ENCODE measurements at places on chromosomes 12 and 14.

DNA sequence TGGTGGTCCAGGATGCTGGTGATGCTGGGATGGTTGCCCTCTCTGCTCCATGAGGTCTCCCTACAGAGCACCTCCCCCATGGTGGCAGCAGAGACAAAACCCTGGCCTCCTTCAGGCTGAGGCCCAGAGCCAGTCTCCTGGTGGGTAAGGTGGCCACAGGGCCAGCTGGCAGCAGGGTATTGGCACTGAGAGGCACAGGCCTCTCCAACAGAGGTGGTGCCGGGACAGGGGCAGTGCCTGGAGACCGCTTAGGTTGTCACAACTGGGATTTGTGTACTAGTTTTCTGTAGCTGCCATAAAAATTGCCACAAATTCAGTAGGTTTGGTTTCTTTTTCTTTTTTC is 6.1 kb upstream of the MTA1 start:
- DNase-seq, result no peak

DNA sequence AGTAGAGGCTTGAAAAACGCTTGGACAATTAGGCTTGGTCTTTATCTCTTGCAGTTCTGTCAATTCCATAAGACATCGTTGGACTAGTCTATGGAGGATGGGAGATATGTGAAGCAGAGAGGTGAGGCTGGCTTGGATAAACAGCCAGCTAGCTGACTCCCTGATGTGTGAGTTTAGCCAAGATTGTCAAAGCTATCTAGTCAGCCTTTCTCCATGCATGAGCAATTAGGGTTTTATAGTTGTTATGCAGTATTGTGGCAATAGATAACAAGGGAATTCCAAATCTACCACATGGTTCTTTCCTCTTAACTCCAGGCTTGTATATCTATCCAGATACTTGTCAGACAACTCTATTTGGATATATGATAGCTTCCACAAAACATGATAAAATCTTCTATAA is 153.6 kb upstream of the NRXN3 start:
- DNase-seq, result no peak

DNA sequence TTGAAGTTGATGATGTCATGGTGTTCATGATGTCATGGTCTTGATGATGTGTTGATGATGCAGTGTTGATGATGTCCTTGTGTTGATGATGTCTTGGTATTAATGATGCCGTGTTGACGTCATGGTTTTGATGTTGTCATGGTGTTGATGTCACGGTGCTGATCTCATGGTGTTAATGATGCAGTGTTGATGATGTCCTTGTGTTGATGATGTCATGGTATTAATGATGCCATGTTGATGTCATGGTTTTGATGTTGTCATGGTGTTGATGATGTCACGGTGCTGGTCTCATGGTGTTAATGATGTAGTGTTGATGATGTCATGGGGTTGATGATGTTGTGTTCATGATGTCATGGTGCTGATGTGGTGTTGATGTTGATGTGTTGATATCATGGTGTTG is 48.0 kb upstream of the RIMBP2 start:
- peak; percentile 30 for DNase-seq

- DNase-seq, result peak; percentile 44
Measured at GRCh38 chr14:96166461-96167223, 38.0 kb upstream of the BDKRB2 start.

- DNase-seq, result peak; percentile 48
Measured at GRCh38 chr12:4135919-4136605, 137.5 kb upstream of the CCND2 start.

- peak; percentile 15 for DNase-seq
Measured at GRCh38 chr12:118312578-118312977, 60.1 kb downstream of the TAOK3 start.

DNA sequence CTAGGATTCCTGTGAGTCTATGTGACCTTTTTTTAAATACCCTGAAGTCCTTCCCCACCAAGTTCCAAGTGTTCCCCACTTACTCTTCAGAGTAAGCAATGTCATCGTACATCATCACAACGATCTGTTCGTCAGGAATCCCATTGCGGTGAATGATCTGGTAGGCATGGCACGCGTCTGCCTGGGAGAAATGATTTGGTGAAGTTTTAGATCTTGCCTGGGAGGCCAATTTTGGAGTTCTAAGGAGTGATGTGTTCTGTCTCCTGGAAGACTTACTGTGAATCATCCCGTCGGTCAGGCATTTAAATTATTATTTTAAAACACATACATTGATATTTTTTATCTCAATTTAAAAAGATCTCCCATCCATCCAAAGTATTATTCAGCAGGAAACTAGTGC is 29.8 kb downstream of the LGMN start:
- DNase-seq, result peak; percentile 92

DNA sequence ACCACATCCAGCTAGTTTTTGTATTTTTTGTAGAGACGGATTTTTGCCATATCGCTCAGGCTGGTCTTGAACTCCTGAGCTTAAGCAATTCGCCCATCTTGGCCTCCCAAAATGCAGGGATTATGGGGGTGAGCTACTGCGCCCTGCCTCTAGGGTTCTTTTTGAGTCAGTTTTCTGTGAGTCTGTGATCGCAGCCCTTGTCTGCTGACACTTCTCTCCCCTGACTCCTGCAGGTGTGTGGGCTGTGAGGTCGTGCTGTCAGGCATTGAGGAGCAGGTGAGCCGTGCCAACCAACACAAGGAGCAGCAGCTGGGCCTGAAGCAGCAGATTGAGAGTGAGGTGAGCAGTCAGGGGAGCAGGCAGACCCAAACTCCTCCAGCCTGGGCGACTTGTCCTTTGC is 6.3 kb downstream of the COPS7A start:
- DNase-seq, result no peak

- no peak for DNase-seq
Measured at GRCh38 chr14:50233166-50233950, 2.0 kb upstream of the SOS2 start.

GRCh38 chr12:50720501-50720900 is 43.4 kb upstream of the ATF1 start:
- peak; percentile 26 for DNase-seq

DNA sequence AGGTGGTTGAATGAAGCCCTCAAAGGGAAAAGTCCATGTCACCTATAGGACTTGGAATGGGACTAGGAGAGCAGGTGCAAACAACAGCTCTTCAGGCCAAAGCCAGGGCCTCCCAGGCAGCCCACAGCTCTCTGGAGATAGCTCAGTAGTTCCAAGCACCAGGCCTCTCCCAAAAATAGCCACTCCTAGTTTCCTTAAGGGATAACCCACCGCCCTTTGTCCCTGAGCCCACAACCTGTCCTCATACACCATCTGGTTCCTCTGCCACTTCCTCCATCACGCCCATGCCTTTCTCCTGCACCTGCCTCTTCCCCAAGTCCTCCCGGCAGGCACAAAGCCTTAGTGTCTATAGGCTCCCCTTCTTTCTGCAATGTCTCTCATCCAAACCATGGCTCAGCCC is 2.1 kb downstream of the RAB15 start:
- no peak for DNase-seq

GRCh38 chr14:92688434-92689375 is 59.7 kb downstream of the LGMN start:
- DNase-seq, result no peak

- DNase-seq, result peak; percentile 64
Measured at GRCh38 chr12:90235642-90236041, 527.0 kb upstream of the ATP2B1 start.

- DNase-seq, result no peak
Measured at GRCh38 chr14:71597287-71597920, 334.8 kb upstream of the RGS6 start.

GRCh38 chr12:62724947-62725451 is 210.0 kb downstream of the PPM1H start:
- peak; percentile 98 for DNase-seq

DNA sequence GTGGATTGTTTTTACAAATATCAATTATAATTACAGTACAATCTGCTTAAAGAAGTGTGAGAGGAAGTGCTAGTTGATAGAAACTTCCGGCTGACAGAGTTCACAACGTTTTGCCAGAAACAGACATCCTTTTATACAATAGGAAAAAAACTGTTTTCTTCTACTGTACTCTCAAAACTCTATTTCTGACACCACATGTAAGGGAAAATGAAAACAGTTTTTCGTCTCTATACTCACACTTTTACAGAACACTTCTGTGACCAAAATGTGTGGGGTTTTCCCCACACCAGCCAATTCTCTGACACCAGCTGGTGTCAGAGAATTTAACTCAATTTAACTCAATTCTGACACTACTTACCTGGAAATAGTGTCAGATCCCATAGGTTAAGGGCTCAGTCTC is 24.2 kb upstream of the HIF1A start:
- no peak for DNase-seq

- DNase-seq, result no peak
Measured at GRCh38 chr12:120992989-120993388, 14.6 kb downstream of the HNF1A start.

- peak; percentile 83 for DNase-seq
Measured at GRCh38 chr12:100987552-100988521, 193.3 kb downstream of the ANO4 start.

DNA sequence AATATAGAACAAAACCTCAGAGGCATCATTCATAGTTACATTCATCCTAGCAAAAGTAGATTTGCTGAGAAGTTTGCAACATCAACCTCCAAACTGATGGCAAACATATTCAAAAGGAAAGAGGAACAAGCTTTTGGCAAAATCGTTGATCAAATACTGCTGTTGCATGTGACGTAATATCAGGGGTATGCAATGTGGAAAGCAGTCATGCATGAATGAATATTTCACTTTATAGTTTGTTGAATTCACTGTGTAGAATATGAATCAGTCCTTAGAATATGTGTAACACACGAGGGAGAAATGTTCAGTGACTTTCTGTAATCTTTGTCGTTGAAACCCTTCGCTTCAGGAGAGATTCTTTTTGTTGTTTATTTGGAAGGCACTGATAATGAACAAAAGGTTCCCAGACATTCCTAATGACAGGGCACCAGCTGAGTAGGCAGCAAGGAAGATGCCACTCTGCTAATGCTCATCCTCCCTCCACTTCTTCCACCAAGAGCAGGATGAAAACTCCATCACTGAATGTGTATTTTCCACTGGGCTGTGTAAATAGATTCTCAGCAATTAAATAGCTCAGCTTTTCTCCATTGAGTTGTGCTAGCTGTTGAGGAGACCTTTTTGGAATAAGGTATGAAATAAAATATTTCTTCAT is 126.1 kb downstream of the PELI2 start:
- peak; percentile 88 for DNase-seq

GRCh38 chr14:53601409-53601808 is 355.2 kb downstream of the BMP4 start:
- no peak for DNase-seq

GRCh38 chr14:33556382-33557121 is 394.3 kb downstream of the EGLN3 start:
- DNase-seq, result peak; percentile 33

- DNase-seq, result peak; percentile 19
Measured at GRCh38 chr12:18581232-18581962, 156.4 kb downstream of the PLCZ1 start.

DNA sequence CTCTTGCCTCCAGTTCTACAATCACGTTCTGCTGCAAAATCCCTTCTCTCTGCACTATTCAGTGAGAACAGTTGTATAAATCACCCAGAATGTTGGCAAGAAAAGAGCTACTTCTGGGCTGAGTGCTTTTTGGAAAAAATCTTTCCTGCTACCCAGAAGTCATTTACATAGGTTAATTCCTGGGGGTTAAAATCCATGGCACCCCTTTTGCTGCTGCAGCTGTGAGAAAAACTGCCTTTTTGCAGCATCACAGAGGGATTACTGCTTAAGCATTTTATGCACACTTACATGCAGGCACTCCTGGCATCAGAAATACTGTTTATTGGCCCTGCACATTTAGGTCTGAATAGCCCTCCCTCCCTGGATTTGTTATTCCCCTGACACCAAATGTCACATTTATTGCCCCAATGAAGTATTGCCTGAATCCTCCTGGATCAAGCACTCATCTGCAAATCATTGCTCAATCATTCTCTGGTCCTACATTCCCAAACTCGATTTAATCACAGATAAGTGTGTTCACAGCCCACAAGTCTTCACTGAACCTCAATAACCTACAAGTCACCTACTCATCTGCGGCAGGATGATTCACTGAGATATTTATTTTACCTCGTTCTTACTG is 43.1 kb upstream of the CCDC196 start:
- DNase-seq, result peak; percentile 29

DNA sequence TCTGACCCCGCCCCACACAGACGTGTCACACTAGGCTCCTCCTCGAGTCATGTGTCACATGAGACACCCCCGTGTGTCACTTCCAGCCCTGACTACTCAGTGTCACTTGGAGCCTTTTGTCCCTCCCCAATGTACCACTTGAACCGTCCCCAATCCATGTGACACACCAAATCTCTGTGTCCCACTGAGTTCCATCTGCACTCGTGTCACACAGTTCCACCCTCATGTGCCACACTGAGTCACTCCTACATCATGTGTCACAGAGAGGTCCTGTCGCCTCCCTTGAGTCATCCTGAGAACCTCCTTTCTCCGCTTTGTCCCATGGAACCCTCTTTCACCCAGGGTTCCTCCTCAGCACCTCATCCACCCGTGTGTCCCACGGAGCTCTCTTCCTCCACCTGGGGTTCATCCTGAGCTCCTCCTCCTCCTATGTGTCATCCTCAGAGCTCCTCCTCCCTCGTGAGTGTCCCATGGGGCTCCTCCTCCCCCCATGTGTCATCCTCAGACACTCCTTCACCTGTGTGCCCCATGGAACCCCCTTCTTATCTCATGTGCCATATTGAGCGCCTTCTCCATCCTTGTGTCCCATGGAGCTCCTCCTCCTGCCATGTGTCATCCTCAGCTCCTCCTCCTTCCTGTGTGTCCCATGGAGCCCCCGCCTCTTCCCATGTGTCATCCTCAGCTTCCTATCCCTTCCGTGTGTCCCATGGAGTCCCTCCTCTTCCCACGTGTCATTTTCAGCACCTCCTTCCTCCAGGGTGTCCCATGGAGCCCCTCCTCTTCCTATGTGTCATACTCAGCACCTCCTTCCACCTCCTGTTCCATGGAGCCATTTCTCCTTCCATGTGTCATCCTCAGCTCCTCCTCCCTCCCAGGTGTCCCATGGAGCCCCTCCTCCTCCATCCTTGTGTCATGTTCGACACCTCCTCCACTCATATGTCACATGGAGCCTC is 32.0 kb downstream of the RTL1 start:
- peak; percentile 69 for DNase-seq

DNA sequence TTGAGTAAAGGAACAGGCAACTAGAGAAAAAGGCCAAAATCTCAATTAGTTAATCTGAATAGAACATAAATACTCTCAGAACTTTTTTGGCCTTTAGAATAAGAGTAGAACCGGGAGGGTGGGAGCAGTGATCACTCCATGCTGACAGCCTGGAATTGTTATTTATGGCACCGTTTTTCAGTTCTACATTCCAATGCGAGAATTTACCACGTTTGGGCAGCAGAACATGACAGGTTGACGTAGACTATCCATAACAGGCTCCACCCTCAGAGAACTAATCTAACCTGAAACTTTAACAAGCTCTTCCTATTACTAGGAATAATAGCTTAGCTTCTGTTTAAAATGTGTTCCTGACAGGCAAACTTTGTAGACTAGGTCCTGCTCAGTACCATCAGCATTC is 379.1 kb downstream of the SEC23A start:
- no peak for DNase-seq

DNA sequence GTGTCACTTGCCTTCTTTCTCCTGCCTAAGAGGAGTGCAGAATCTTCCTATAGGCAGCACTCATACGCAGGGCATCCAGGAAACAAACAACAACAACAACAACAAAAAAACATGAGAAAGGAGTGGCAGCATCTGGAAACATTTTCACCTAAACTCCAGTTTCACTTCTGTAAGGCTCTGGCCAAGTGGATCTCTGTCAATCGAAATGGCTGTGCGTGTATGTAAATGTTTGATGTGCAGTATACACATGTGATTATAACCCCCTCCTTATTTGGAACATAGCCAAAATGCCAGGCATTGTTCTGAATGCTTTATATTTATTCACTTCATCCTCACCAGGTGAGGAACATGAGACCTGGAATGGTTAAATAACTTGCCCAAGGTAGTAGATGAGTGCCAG is 76.8 kb downstream of the COX16 start:
- no peak for DNase-seq
